ENCODE measurements at places on chromosomes 6 and 20. TPM values are rescaled to one million over a fixed set of nuclear protein-coding genes. Genes with fewer than 3 reads are reported as not detected.

The COL19A1 gene
- total RNA-seq: 0.18 TPM

The CNKSR3 gene
- total RNA-seq: 0.18 TPM

The MLIP gene
- total RNA-seq: not detected

The LY6G5B gene
- total RNA-seq: 39.9 TPM

The C4B gene
- 4.0 TPM for total RNA-seq

The SNTA1 gene
- total RNA-seq: 1.2 TPM

The AURKA gene
- 2.0 TPM for total RNA-seq

The THBS2 gene
- not detected for total RNA-seq

The HCRTR2 gene
- total RNA-seq: not detected

The MYB gene
- 0.40 TPM for total RNA-seq

The KCNK5 gene
- total RNA-seq: 0.16 TPM

The TMEM200A gene
- 0.52 TPM for total RNA-seq

The CLDN20 gene
- not detected for total RNA-seq

The PLN gene
- total RNA-seq: not detected

The ABHD16B gene
- not detected for total RNA-seq

The MED23 gene
- total RNA-seq: 71.2 TPM

The GTSF1L gene
- total RNA-seq: not detected

The SRMS gene
- total RNA-seq: 0.23 TPM

The PTCRA gene
- 4.7 TPM for total RNA-seq

The PPT2 gene
- 16.3 TPM for total RNA-seq

The MUCL3 gene
- total RNA-seq: not detected

The DPPA5 gene
- not detected for total RNA-seq

The SLC22A2 gene
- total RNA-seq: not detected

The ZNF184 gene
- 16.2 TPM for total RNA-seq

The LAMA5 gene
- 1.4 TPM for total RNA-seq

The AVP gene
- not detected for total RNA-seq

The TRERF1 gene
- total RNA-seq: 34.6 TPM

All from natural killer cell (primary cell).